Left lung (tissue), 14 donors: ENCODE measurements at places on chromosomes 4 and X.

GRCh38 chr4:20532871-20533870, 167.1 kb upstream of the PACRGL start:
- peak; percentile 56 for DNase-seq

- no peak for DNase-seq
Measured at GRCh38 chr4:105996845-105997244, 101.6 kb downstream of the NPNT start.

DNA sequence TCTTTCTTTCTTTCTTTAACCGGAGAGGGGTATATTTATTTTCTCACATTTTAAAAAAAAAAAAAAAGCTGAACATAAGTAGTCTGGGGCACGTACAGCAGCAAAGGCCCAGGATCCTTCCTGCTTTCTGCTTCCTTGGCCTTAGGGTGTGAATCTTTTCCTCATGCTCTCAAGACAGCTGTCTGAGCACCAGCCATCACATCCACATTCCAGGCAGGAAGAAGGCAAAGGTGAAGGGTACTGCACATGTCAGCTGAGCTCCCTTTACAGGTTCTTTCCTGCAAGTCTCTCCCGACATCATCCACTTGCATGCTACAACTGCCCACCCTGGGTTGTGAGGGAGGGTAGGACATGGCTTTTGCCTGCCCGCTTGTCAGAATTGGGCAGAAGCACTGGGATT, 63.7 kb upstream of the GDPD2 start:
- DNase-seq = no peak

DNA sequence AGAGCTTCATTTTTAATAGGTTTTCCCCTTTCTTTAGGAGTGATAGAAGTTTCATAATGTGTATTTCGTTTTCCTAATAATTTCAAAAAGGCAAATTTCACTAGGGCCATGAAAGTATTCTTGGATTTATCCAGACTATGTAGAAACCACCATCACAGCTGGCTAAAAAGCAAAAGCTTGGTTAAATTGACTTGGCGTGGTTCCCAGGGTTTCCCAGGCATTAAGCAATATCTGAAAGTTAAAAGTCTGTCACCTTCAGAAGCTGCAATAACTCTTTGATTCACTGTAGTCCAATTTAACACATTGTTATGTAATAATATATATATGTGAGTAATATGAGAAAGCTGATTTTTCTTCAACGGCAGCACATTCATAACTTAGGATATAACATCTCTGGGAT, 38.3 kb downstream of the NDNF start:
- no peak for DNase-seq

DNA sequence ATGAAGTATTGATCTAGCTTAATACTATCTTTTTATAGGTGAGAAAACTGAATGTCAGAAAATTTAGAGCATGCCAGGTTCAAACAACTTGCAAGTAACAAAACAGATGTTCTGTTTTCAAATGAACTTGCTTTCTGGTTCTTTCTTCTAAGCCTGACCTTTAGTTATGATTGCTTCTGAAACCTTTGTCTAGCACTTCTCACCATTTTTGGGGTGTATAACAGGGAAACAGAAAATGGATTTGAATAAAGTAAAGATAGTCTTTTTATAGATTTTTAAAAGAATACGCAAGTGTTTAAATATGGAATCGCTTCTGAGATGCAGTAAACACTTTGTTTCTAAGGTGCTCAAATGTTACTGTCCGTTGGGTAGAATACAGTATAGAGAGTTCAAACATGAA, 687.2 kb upstream of the CPEB2 start:
- DNase-seq = no peak
